ENCODE measurements at places on chromosomes 4 and X. TPM values are rescaled to one million over a fixed set of nuclear protein-coding genes. Genes with fewer than 3 reads are reported as not detected.

GRCh38 chrX:69113723-69114122, 51.5 kb downstream of the PJA1 start:
- DNase-seq, result no peak

GRCh38 chrX:9341291-9342201, 123.3 kb upstream of the TBL1X start:
- no peak for DNase-seq

DNA sequence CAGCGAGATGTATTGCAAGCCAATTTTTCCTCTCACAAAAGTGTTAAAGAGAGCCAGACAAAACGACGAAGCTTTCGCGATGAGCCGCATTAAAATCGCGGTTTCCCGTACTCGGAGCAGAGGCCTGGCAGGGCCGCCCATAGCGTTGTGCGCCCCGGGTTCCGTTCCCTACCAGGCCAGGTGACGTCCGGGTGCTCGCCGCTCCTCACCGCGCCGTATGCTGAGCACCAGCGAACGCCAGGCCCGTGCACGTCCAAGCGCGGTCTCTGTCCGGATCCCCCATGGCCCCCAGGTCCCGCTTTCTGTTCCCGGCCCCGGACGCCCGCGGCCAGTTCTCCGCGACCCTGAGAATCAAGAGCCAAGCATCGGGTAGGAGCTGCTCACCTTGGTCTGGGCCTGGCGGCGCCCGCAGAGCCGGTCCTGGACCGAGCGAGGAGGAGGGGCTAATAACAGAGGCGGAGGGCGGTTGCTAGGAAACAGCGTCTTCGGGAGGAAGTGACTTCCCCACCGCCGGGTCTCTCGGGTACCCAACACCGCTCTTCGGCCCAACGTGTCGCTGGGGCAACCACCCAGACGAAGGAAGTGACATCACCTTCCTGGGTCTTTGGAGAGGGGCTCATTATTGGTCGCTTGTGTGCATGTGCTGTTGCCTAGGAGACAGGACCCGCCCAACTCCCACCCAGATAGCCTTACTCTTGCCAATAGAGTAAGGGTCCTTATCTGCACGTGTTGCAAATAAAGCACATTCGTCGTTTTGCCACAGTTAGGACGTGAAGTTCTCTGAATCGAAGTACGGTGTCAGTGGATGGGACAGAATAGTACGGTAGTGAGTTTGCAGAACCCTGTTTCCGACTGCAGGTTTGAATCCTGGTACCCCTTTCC, at the start of gene MAP9:
MAP9 (minus strand) TSS at position 579 of the 882 bp plus-strand sequence. CDS start 1,115 bp downstream, outside the sequence.
- peak; percentile 91 for DNase-seq

DNA sequence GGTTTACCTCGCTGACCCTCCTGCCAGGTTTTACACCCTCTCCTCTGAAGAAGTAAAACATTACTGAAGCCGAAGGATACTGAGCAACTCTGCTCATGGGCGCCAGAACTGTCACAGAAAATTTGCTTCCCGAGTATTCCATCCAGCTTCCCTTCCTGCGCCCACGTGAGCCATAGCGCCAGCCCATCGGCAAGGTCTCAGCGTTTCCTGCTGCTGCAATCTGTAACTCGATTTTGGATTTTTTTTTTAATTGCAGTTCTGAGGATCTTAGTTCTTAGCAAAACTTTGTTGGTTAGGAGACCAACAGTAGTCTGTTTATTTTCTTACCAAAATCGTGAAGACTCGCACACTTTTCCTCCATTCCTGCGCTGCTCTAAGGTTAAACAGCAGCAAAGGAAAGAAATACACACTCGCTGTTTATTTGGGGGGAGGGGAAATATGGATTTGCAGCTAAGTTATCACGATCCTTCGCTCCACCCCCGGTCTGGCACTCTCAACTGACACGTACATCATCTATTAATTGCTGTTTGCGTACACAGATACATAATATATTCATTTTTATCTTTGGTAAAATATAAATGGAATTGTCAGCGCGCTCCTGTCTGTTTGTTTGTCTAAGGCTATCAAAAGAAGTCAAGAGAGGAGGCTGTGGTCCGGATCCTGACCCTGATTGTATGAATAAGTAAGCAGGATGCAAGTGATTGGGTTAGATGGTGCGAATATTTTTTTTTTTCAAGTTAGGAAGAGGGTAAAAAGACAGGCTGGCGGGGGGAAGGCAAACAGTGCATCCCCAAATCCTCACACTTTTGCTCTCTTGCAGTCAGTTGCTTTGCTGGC, at the start of gene TLL1:
TLL1 (plus strand) TSS at position 777 of the 837 bp plus-strand sequence. CDS start 668 bp downstream, outside the sequence.
- DNase-seq, result no peak

The CLDN22 gene
- not detected for total RNA-seq

The RNF128 gene
- 13.7 TPM for total RNA-seq

Data from urinary bladder (tissue), 4 donors.